ENCODE measurements at places on chromosomes 4 and X. TPM values are rescaled to one million over a fixed set of nuclear protein-coding genes. Genes with fewer than 3 reads are reported as not detected.

GRCh38 chr4:70902577-70903290 lies 565 bp downstream of the MOB1B start:
- DNase-seq: peak; percentile 62

GRCh38 chr4:3017504-3017903 lies 54.1 kb downstream of the GRK4 start:
- DNase-seq: no peak

The RS1 gene
- polyA plus RNA-seq: not detected

The GAGE12H gene
- not detected for polyA plus RNA-seq

All from liver (tissue), 10 donors.